ENCODE measurements at places on chromosomes 11 and 22.

DNA sequence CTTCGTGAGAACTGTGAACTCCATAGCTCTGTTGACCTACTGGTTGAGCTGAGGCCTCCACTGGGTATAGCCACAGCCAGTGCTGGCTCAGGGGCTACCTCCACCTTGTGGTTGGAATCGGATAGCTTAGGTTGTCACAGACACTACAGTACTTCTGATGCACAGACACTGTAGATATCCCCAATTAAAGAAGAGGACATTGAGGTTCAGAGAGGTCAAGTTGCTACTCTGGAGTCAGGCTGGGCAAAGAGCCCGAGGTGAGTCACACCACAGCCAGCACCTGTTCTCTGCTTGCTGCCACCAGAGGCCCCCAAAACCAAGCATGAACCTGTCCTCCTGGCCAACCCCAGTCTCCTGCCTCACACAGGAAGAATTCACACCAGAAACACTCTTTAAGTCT, 5.4 kb downstream of the UFD1 start:
- DNase-seq, result no peak

GRCh38 chr11:107180236-107180635, 162.0 kb upstream of the GUCY1A2 start:
- DNase-seq, result no peak

DNA sequence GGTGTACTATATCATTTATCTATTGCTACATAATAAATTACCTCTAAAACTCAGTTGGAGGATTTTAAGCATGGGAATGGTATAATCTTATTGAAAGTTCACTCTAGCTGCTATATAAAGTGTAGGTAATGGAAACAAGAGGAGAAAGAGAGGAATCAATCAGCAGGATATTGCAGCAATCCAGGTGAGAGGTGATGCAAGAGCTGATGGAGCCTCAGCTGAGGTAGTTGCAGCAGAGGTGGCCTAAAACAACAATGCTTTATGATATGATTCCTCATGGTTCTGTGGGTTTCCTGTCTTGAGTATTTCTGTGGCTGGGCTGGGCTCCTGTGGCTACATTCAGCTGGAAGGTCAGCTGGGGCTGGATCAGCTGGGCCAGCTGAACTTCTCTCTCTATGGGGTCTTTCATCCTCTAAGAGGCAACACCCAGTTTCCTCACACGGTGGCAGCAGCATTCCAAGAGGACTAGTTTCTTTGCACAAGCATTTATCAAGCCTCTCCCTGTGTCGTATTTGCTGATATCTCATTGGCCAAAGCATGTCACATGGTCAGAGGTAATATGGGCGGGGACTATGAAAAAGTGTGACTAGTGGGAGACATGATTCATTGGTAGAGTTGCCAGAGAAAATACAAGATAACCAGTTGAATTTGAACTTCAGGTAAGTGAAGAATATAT, 135.4 kb upstream of the LARGE1 start:
- DNase-seq, result peak; percentile 6

DNA sequence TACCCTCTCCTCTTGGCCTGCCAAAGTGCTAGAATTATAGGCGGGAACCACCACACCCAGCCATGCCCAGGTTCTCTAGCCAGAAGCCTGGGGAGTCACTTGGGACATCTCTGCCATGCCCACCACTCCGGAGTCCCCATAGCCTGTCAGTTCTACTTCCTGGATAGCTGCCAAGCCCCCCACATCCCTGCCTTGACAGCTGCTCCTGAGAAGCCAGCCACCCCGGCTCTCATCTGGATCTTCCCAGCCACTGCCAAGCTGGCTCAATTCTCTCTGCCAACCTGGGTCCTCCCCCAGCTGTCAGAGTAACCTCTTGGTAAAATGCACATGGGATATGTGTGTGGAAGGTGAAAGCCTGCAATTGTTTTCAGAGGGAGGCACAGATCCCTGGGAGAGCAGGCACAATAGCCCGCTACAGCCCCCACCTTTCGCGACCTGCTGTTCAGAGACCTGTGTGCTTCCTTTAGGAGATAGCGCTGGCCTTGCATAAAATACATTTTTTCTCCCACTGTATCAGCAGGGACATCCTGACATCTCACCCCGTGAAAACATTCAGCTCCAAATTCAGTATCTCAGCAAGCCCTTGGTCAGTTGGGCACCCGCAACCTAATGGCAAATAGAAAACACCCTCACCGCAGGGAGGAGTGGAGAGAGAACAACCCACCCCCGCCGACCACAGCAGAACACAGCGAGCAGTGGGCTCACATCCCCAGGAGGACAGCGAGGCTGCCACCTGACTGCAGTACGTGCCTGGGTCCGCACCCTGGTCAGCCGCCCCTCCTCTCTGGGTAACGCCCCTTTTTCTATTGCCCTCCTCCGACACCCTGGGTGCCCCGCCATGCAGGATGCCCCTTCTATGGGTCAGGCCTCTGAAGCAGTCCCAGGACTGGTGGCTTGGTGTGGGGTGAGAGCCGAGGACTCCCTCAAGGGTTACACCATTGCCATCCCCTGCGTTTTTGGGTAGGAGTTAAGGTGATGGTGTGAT, 1342.2 kb downstream of the BRD1 start:
- DNase-seq, result no peak

GRCh38 chr11:129546266-129546665, 170.6 kb downstream of the BARX2 start:
- no peak for DNase-seq

DNA sequence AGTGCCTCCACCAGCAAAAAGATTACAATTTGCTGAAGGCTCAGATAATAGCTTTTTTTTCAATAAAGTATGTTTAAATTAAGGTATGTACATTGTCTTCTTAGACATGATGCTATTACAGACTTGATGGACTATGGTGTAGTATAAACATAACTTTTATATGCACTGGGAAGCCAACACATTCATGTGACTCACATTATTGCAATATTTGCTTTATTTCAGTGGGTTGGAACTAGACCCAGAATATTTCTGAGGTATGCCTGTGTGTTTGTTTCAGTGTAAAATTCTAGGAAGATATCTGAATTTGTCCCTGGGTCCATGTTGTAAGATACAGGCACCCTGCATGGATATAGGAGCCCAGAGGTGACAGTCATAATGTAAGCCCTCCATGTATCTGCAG, 120.0 kb upstream of the BDNF start:
- no peak for DNase-seq

GRCh38 chr22:31897842-31898805, 46.2 kb upstream of the YWHAH start:
- DNase-seq, result no peak

DNA sequence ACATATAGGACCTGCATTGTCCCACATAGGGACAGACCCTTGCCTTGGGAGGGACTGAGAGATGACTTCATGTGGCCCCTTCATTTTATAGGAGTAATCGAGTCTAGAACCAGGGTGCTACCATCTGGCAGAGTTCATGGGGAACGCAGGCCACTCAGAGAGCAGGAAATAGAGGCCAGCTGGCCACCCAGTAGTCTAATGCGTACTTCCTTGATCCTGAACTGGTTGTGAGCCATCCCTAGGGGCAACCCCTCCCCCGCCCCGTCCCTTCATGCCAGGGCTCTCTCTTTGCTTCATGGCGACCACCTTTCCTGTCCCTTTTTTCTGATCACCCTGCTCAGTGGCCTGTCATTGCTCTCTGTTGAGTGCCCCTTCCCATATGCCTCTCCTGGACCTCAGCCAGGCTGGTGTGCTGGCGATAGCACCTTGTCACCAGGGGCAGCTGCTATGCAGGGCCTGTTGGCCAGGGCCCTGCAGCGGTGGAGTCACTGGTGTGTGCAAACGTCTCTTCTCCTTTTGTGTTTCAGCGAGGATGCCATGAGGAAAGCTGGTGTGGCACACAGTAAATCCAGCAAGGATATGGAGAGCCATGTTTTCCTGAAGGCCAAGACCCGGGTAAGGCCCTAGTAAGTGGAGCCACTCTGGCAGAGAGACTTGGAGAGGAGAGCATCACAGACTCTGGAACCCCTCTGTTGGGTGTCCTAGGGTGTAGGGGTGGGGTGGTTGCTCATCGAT, 29.3 kb downstream of the MED15 start:
- DNase-seq, result no peak

GRCh38 chr11:4093519-4094347, 866 bp upstream of the RRM1 start:
- DNase-seq, result no peak

DNA sequence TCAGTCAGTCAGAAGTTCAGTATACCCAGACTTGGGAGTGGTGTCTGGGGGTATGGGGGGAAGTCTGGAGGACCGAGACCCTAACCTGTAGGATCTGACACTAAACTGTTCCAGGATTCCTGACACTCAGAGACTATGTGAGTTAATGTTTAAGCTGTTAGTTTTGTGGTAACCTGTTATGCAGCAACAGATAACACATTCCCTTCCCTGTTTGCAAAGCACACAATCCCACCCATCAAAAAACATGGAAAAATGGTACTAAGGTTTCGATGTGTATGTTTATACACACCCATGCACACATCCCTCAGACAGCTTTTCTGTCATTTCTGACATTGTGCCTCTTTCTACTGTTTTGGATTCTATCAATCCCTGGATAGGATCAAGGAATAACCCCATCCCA, 27.6 kb downstream of the ZNF280B start:
- no peak for DNase-seq

DNA sequence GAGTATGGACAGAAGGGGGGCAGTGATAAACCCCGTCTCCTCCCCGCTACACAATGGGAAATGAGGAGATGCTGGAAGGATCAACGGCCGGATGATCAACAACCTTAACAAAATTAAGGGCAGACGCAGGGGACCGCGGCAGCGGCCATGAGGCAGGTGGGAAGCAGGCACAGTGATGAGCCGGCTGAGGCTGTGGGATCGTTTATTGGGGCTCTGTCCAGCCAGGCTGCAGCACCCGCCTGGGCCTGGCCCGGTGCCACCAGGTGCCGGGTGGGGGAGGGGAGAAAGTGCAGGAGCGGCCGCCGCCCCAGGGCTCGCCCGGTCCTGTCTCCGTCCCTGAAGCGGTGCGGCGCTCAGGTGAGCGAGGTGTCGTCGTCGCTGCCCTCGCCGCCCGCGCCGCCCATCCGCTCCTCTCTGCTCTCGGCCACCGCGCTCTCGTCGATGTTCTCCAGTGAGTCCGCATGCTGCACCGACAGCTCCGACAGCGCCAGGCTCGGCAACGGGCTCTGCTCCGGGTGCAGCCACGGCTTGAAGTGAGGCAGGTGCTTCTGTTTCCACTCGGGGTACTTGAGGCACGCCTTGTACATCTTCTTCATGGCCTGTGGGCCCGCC, 2.4 kb upstream of the ARAP1 start:
- DNase-seq, result no peak

GRCh38 chr22:17655289-17655688, 16.7 kb downstream of the BCL2L13 start:
- no peak for DNase-seq

GRCh38 chr11:81707881-81708280, 1025.8 kb downstream of the FAM181B start:
- no peak for DNase-seq
